ENCODE measurements at places on chromosomes 5 and 9.

- DNase-seq, result no peak
Observed at GRCh38 chr5:83988293-83988685, 267.6 kb upstream of the HAPLN1 start.

DNA sequence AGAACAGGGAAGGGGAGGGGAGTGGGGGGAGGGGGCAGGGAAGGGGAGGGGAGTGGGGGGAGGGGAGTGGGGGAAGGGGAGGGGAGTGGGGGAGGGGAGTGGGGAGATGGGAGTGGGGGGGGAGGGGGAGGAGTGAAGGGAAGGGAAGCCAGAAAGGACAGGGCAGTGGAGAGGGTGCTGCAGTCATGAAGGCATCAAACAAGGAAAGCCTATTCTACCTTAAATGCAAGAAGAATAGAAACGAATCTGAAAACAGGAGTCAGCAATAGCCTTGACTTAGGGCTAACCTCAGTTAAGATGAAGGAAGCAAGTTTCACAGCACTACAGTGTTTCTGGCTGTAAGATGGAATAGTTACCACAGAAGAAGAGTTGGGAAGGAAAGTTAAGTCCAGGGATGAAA lies 59.5 kb downstream of the CAMSAP1 start:
- no peak for DNase-seq

DNA sequence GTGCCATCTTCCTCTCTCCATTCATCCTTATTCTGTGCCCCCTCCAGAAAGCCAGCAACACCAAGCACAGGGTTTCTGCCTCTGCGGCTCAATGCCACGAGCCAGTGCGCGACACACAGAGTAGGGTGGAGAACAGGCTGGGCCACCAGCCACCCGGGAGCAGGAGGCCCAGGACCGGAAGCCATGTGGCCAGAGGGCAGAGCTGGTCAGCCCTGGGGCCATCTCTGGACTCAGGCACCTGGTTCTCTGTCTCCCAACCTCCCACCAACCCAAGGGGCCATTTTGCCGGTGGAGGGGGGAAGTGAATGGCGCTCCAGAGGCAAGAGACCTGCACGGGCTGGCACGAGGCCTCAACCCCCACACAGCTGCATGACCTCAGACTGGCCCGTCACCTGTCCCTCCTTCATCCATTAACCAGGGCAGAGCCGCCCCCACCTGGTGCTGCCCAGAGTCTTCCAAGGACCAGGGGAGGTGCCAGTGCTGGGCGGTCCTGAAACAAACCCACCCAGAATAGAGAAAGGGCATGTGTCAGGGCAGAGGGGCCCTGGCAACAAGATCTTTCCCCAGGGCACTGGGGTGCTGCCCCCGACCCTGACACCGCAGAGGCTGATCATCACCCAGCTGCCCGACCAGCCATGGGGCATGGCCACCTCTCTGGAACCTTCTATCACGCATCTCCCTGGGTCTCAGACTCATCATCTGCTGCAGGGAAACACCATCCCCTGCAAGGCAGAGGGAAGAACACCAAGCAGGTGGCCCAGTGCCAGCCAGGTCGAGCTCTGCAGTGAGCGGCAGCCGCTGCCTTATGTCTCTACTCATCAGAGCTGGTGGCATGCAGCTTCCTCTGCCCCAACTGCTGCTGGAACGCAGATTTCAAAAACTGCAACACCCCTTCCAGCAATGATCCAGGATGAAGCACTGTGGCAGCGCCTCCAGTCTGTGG lies 11.9 kb downstream of the VAV2 start:
- DNase-seq, result no peak

DNA sequence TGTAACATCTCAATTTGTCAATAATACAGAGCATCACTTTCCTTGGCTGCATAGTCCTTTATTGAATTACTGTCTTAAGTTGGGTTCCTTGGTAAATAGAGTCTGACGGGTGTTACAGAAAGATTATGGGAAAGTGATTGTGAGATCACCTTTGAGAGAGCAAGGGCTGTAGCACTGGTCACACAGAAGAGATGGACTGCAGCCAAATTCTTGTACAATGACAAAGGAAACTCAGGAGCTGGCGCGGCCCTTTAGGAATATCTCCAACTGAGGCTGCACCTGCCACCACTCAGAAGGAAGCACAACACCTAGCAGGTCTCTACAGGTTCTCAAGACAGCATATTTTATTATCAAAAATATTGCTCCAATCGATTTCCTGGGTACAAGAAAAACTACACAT lies 350.0 kb upstream of the ISL1 start:
- no peak for DNase-seq

DNA sequence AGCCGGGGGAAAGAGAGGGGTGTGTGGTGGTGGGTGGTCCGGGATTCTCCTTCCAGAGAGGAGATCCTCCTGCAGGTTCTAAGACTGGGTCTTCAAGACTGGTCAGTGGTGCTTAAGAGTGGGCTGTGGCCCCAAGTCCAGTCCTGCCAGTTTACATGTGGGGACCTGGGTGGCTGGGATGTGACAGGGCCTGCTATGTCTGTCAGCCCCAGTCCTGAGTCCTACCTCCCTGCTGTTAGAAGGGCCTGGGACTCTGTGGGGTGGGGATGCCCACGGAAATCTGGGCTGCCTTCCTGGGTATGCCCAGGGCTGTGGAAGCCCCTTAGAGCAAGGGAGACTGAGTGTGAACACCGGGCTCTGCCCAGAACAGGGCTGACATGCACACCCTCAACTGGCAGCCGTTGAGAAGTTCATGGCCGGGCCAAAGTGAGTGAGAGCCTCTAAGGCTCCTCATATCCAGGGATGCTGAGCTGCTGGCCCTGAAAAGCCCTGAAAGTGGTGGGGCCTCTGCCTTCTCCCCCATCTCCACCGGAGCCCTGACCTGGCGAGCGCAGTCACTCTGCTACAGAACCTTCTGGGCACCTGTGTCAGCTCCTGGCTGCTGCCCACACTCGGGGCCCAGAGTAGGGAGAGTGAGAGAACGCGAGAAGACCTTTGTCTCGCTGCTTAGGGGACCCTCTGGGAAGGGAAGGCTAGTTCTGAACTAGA lies 1.7 kb downstream of the PHF2 start:
- no peak for DNase-seq

- DNase-seq, result no peak
Observed at GRCh38 chr5:6592601-6593000, 40.2 kb downstream of the NSUN2 start.

DNA sequence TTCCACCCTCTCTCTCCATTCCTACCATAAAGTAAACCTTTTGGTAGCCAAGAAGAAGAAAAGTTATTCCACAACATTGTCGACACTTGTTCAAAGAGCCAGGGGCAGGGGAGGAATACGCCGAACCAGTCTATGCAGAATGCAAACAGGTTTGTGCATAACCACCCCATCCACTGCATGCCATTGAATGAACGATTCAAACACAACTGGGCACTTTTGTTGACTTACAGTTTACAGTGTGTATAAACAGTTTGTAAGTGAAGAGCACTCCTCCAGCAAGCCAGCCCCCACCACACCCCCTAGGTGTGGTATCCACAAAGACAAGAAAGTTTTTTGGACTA lies 6.8 kb upstream of the S1PR3 start:
- no peak for DNase-seq

DNA sequence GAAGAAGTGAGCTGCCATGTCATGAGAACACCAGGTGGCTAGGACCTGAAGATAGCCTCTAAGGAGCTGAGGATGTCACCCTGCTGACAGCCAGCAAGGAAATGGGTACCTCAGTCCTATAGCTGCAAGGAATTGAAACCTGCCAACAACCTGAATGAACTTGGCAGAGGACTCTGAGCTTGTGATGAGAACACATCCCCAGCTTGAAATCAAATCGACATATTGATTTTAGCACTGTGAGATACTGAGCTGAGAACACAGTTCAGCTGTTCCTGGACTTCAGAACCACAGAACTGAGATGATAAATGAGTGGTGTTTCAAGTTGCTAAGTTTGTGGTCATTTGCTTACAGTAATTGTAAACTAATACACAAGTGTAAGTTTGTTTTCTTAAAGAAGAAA lies 5.5 kb upstream of the RASEF start:
- DNase-seq, result no peak

GRCh38 chr5:134437340-134437846 lies 25.7 kb upstream of the CDKN2AIPNL start:
- no peak for DNase-seq

- no peak for DNase-seq
Observed at GRCh38 chr5:115372146-115372545, 75.7 kb upstream of the CCDC112 start.

DNA sequence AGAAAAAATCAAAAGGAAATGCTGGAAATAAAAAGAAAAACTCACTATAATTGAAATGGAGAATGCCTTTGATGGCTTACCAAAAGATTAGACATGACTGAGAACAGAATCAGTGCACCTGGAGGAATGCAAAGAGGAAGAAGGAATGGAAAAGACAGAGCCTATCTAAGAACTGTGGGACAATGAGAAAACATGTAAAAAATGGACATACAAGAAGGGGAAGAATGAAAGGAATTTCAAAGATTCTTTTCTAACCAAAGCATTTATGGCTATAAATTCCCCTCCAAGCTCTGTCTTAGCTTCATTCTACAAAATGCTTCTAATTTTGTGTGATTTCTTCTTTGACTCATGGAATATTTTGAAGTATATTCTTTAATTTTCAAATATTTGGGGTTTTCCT lies 47.5 kb upstream of the CLK4 start:
- no peak for DNase-seq

DNA sequence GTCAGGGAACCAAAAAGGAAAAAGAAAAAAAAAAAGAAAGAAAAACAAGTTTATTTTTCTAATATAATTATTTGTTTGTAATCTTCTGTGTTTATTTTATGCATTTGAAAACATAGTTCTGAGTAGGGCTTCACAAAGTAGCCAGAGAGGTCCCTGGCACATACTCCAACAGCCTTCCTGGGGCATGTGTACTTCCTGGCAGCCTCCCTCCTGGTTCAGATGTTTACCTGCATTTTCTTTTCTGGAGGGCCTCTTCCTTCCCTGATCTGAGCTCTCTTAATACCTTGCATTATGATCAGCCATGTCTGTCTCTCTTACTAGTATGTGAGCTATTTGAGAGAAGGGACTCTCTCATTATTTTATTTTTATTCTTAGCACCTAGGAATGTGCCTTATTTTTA lies 361.8 kb downstream of the KDM4C start:
- DNase-seq, result no peak

DNA sequence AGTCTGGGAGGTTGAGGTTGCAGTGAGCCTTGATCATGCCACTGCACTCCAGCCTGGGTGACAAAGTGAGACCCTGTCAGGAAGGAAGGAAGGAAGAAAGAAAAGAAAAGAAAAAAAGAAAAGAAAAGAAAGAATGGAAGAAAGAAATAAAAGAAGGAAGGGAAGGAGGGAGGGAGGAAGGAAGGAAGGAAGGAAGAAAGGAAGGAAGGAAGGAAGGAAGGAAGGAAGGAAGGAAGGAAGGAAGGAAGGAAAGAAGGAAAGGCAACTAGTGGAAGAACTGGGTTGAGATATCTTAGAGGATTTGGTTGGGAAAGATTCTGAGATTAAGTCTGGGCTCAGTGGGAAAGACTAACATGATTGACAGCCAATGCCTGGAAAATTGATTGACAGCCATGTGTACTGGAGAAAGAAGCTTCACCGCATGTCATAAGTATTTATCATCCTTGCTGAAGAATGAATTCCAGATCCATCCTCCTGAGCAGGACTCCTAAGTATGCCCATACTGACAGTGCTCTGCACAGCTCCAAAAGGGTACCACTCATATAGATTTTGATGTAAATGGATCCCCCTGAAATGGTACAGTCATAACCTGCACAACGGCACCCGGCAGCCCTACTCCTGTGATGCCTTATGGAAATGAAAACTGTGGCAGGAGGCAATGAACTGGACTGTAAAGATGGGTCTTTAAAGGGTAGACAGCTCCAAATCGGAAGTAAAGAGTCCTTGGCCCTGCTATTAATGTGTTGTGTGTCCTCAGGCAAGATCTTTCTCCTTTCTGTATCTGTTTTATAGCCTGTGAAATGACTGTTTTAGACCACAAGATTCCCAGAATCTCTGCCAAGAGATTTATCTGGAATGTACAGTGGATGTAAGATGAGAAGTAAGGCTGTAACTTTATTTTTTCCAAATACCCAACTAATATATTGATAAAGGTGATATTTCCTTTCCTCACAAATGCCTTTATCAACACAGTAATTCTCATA lies 16.9 kb upstream of the ADRA1B start:
- DNase-seq, result no peak

DNA sequence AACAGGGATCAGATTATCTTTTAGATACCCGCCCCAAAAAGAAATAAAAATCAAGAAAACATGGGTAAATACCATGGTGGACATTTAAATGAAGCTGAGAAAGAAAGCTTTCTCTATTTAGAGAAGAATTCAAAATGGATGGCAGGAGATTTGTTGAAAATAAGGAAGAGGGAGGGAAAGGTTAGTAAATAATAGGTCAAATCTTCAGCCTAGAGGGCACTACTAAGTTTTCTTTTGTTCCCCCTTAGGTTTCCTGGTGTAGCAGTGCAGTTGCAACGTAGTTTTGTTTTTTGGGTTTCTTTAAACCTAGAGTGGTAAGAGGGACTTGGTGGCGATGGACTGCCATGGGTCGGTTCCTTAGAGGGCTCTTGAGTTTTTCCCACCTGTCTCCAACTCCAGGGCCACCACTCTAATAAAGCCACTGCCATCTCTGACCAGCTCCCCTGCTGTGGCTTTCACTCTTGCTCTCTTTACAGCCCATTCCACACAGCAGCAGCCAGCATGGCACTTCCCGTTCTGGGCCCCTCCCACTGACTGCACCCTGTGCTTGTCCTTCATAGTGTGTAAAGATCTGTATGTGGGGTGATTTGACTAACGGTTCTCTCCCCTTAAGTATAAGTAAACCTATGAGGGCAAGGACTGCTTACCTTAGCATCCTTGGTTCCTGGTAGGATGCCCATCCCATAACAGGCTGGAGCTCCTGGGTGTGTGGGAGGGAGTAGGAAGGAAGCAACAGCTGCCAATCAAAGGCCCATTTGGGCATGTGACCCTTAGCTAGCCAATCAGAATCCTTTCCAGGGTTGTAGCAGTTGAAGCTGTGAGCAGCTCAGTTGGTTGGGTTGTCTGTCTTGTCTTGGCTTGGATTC lies 118.3 kb downstream of the SLC1A3 start:
- DNase-seq, result peak; percentile 31

GRCh38 chr9:28956116-28956880 lies 1383.0 kb upstream of the C9orf72 start:
- DNase-seq, result no peak

DNA sequence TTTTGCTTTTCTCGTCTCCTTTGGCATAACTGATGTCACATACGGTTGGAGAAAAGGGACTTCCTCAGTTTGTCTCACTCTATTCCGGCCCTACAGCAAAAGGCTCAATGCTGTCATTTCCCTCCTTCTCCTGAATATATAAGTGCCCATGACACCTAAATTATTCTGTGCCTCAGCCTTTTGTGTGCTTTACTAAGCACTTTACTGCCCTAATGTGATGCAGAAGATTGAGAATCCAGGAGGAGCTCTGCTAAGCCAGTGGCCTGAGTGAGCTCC lies 7.6 kb downstream of the CD180 start:
- DNase-seq, result no peak

GRCh38 chr5:87526131-87526530 lies 113.4 kb upstream of the CCNH start:
- DNase-seq, result no peak

- no peak for DNase-seq
Observed at GRCh38 chr5:82104872-82105271, 133.0 kb downstream of the ATG10 start.
